HEK293T (cell line): ENCODE measurements at places on chromosomes 7 and 10.

GRCh38 chr10:1034758-1035157, 9.1 kb upstream of the IDI2 start:
- no peak for DNase-seq

DNA sequence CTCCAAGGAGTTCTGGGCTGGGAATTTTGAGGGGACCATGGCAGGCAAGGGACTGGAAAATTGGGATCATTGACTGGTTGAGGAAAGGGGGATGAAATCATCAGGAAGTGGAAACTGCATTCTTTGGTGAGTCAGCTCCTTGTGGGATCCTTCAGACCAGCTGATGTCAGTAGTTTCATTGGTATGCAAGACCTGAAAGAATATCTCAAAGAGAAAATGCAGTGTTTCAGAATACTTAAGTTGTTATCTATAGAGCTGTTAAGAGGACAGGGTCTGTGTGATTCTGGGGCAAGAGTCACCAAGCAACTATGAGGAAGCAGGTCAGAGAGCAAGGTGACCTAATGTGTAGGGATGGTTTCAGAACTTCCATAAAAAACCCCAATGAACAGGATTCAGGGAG, 595.9 kb upstream of the AUTS2 start:
- no peak for DNase-seq

DNA sequence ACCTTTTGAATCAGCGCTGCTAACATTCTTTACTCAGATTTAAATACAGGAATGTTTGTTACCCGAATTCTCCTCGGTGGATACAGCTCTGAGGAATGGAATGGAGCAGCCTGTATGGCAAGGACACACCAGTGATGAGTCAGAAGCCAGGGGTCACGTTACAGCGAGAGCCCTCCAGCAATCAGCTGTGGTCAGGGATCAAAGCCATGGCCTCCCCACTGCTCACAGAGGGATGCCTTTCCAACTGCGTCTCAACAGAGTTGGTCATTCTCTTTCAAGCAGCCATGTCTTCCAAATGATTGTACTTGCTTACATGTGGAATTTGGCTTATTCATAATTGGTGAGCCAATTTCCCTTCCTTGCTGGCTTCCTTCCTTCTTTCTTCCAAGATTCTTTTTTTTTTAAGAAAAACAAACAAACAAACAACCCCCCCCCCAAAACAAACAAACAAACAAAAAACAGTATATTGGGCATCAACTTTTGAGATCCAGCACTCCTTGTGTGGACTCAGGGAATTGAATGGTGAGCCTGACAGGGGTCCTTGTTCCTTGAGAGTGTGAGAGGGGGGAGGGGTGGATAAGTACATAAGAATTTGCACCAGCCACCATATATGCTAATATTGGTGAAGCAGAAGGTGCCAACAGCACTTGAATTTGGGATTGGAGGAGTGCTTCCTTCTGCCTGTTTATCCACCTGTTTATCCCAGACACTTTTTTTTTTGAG, 100.2 kb downstream of the ATXN7L1 start:
- no peak for DNase-seq

DNA sequence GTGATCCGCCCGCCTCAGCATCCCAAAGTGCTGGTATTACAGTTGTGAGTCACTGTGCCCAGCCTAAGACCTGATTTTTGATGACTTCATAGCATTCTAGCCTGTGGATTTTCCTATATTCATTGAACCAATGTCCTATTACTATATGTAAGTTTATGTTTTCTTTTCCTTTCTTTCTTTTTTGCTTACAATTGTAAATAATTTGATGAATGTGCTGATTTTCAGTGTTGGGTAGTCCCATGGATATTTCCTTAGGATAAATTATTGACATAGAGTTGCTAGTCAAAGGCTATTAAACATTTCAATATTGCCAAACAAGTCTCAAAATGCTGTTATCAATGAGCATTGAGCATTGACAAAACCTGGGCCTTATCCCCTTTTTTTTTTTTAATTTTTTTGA, 9.9 kb upstream of the PHYH start:
- no peak for DNase-seq

- no peak for DNase-seq
Measured at GRCh38 chr7:132034748-132035416, 478.5 kb upstream of the PODXL start.

DNA sequence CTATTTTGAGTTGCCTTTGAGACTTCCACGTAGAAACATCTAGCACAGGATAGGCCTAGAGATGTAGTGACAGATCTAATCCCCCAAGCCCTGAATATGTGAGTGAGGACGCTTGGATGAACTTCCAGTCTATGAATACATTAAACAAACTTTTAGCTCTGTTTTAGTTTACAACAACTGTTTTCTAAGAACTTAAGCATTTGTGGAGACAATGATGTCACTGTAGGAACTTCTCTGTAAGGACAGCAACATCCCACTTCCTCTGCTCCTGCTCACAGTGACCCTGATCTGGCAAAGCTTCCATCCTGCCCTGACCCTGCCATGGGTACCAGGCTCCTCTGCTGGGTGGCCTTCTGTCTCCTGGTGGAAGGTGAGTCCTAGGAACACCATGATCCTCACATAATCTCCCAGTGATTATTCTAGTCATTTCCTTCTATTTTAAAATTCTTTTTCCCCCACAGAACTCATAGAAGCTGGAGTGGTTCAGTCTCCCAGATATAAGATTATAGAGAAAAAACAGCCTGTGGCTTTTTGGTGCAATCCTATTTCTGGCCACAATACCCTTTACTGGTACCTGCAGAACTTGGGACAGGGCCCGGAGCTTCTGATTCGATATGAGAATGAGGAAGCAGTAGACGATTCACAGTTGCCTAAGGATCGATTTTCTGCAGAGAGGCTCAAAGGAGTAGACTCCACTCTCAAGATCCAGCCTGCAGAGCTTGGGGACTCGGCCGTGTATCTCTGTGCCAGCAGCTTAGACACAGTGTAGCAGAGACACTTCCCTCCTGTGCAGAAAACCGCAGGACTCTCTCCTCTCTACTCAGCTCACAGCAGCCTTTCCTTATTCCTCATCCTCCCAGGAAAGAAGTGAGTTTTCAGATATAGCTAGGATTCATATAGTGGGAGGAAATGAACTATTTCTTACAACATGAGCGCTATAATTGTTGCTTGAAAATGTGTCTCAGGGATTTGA, 194.4 kb upstream of the PRSS1 start:
- no peak for DNase-seq

DNA sequence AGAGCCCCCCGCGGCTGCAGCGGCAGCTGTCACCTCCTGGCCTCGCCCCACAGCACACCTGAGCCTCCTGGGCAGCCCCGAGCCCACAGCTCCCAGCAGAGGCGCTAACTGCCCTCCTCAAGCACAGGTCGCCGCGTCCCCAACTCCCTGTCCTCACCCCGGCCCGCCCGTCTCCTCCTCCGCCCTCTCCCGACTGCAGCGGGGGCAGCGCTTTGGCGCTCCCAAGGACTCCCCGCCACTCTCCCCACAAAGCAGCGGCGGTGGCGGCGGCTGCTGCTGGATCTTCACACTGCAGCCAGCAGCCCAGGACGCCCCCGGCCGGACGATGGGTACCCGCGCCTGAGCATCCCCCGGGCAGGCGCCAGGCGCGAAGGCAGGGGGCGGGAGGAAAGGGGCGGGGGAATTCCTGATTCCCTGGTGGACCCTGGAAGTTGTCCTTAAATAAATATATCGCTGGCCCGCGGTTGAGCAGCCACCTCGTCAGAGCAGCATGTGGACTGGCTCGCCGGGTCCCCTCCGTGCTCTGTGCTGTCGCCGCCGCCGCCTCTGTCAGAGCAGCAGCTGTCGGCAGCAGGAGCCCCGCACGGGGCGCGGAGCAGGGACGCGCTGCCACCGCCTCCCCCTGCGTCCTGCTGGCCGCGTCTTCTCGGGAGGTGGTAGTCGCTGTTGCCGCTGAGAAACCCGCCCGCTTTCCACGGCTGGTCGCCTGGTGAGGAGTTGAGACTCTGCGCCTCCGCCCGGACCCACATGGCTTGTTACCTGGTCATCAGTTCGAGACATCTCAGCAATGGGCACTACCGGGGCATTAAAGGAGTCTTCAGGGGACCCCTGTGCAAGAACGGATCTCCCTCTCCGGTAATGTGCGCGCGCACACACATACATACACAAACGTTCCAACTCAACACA, at the start of gene ZNF804B:
Gene ZNF804B, plus strand, starts transcription at position 471 of the 906 bp plus-strand sequence. Its CDS starts 277 bp downstream, at position 748.
- DNase-seq, result peak; percentile 43

- DNase-seq, result peak; percentile 89
Measured at GRCh38 chr10:73848821-73849489, 25.4 kb downstream of the CAMK2G start.

DNA sequence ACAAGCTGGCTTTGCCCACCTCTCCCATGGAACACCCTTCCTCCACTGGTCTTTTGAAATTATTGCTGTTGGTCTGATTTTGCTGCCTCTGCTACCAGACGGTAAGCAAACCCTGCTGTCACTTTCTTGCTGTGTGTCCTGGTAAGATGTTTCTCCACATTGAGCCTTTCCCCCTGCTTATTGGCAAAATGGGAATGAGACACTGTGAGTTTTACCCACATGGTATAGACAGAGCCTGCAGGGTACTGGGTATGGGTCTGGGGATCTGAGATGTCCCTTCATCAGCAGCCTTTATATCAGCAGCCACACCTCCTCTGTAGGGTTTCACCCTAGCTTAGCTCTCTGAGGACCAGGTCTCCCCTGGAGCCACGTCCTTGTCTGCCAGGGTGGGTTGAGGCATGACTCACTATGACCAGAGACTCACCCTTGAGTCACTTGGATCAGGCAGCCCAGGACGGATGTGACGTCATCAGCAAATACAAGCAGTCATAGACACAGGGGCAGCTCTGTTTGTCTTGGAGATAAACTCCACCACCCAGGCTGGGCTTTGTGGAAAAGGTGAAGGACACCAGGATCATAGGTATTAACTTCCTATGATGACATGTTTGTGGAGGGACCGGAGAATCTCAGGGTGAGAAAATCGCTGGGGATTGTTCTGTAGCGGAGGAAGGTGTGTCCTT, 17.9 kb upstream of the BAIAP2L1 start:
- DNase-seq, result peak; percentile 22

DNA sequence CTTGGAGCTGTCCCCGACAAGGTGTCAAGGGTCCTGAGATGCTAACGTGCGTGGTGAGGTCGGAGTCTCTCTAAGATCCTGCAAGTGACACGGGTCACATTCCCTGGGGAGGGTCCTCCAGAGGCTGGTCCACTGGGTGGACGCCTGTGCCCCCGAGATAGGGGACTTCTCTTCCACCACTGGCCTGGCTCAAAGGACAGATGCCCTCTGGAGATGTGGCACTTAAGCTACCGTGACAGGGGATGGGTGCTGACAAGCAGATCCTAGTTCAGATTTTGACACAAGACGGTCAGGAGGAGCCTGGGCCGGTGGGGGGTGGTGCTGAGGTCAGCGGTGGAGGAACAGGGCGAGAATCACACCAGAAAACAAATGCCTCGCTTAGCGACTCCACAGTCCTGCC, 178.0 kb downstream of the ADARB2 start:
- no peak for DNase-seq

GRCh38 chr7:106163257-106163656, 51.1 kb upstream of the SYPL1 start:
- no peak for DNase-seq

GRCh38 chr7:41538810-41539724, 163.8 kb downstream of the INHBA start:
- DNase-seq, result no peak

- DNase-seq, result peak; percentile 26
Measured at GRCh38 chr10:26627324-26627723, 70.2 kb upstream of the PDSS1 start.

- no peak for DNase-seq
Measured at GRCh38 chr7:115132096-115132495, 210.2 kb downstream of the MDFIC start.

- no peak for DNase-seq
Measured at GRCh38 chr10:121722665-121723064, 124.4 kb upstream of the FGFR2 start.

DNA sequence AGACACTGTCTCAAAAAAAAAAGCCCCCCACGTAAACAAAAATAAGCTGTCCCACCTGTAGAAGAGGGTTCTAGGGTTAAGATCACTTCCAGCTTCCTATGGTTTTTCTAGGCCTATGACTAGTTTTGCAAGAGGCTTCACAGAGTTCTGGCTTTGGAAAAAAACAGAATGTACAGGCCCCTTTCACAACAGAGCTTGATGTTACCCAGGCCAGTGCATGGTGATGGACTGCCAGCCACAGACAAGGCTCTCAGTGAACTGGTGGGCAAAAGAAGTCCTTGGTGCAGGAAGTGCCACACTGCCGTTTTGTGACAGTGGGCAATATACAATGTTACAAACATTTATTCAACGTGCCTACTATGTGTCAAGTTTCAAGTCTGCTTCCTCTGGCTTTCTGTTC, 18.3 kb upstream of the EFCAB10 start:
- no peak for DNase-seq

DNA sequence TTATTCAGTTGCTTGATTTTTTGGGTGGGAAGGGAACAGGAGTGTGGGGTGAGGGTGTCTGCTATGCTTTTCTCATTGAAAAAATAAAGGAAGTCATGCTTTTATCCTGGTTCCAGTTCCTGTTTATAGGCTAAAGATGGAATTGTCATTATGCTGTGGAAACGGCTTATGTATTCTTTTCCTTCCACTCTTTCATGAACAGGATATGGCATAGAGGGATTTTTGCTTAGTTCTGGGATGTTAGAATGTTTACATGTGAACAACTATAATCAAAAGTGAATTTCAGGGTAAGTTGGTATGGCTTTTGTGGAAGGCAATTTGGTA, 35.9 kb upstream of the PTPN12 start:
- no peak for DNase-seq

DNA sequence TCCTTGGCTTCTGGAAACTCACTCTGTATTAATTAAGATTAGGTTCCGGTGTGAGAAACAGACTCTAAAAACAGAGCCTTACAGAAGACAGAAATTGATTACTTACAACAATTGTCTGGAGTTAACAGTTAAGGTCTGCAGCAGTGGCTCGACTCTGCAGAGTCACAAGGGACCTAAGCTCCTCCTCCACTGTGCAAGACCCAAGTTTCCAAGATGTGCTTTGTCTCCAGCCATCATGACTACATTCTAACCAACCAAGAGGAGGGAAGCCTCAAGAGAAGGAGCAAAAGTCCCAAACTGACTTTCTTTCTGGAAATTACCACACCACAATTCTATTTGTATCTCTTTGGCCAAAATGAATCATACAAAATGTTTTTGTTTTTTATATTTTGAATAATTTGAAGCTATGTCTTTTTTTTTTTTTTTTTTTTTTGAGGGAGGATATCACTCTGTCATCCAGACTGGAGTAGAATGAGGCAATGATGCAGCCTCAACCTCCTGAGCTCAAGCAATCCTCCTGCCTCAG, 14.2 kb upstream of the ODAD2 start:
- DNase-seq, result no peak

DNA sequence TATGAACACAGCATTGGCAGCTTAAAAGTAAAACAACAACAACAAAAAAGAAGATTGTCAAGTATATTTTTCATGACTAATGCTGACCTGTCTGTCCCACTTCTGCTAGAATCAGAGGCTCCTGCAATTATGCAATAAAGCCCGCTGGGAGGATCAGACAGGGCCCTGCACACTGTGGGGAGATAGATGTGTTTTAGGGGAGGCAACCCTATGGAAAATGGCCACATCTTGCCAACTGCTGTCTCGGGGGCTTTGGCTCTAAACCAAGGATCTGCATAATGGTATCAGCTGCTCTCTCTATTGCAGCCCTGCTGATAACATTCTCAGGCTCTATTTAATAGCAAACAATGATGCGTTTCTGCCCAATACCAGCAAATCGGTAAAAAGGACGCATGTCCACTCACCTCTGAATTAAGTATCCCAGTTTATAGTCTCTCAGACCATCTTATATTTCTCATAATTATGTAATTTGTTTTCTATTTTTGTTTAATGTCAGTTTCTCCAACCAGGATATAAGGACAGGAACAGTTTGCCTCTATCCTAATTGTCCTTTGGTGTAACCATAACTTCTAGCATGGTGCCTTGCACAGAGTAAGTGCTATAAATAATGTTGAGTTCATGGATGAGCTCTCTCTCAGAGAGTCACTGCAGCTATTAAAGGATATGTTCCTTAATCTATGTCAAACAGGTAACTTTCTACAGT, 15.3 kb upstream of the PRKAR2B start:
- DNase-seq, result peak; percentile 8
